ENCODE measurements at places on chromosomes 7 and 10. TPM values are rescaled to one million over a fixed set of nuclear protein-coding genes. Genes with fewer than 3 reads are reported as not detected.

PRKG1 gene
- total RNA-seq: 29.5 TPM

TBX20 gene
- total RNA-seq: not detected

NPY4R2 gene
- 1.6 TPM for total RNA-seq

ERCC6 gene
- total RNA-seq: 33.4 TPM

SCIN gene
- 9.9 TPM for total RNA-seq

MCM7 gene
- 38.5 TPM for total RNA-seq

CTAGE8 gene
- not detected for total RNA-seq

OLAH gene
- not detected for total RNA-seq

Data from diencephalon (tissue), 1 donor.